ENCODE measurements at places on chromosomes 1 and 21. TPM values are rescaled to one million over a fixed set of nuclear protein-coding genes. Genes with fewer than 3 reads are reported as not detected.

Gene USH2A
- 1.8 TPM for polyA plus RNA-seq

Gene HES3
- not detected for polyA plus RNA-seq

GRCh38 chr1:12583484-12583883 is 34.5 kb downstream of the DHRS3 start:
- H3K4me1 ChIP-seq: no peaks in the 10 kb centered on the region
- no peak overlapping the region for H3K27ac ChIP-seq
- no peak overlapping the region for H3K4me3 ChIP-seq
- H3K36me3 ChIP-seq: no peaks in the 10 kb centered on the region

DNA sequence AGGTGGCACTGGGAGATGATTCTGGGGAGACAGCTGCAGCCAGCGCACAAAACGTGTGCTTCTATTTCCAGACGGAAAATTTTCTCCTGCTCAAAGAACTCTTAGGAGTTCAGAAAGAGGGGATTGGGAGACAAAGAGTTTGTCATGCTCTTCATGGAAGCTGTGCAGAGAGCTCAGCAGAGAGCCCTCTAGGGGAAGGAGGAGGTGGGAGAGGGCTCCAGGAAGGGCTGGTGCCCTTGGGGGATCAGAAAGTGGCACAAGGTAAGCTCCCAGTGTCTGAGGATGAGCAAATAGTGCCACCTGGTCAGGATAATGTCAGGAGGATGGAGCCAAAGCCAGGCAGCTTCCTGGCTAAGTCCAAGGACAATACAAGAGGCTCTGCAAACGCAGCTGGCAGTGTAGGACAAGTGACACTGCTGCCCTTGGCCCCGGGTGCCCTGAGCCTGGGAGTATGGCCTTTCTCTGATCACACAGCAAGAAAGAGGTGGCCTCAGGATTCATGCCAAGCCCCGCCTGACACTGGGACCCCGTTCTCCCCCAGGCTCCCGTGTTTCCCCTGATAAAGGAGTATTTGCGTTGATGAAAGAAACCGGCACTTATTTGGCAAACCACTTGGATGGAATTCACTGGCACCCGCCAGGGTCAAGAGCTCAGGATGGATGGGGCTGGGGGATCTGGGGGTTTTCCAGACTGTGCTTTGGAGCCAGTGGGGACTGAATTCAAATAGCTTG is 254.0 kb downstream of the PTPRU start:
- no peak for DNase-seq
- H3K36me3 ChIP-seq: no peaks in the 10 kb centered on the region
- no peak overlapping the region for H3K27ac ChIP-seq
- H3K4me3 ChIP-seq: no peak overlapping the region
- no peaks in the 10 kb centered on the region for H3K4me1 ChIP-seq
- no peaks in the 10 kb centered on the region for H3K27me3 ChIP-seq

DNA sequence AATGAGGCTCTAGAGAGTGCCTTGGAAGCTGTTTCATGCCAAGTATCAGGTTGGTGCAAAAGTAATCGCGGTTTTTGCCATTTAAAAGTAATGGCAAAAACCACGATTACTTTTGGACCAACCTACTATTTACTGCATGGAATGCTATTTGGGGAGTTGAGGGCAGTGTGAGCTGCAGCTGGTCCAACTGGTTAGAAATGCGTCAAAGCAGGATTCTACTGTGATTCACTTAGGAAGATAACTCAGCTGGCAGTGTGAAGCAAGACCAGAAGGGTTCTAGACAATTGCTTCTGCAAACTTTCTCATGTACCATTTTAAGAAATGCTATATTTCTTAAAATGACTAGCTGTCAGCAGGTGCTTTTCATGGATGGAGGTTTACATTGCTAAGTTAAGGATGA is 21.2 kb upstream of the PLA2G2C start:
- peaks cover 21% of the 10 kb centered on the region for H3K4me1 ChIP-seq
- no peaks in the 10 kb centered on the region for H3K27me3 ChIP-seq
- H3K36me3 ChIP-seq: no peaks in the 10 kb centered on the region
- DNase-seq: no peak

- no peaks in the 10 kb centered on the region for H3K4me1 ChIP-seq
- no peak overlapping the region for H3K4me3 ChIP-seq
- H3K27me3 ChIP-seq: no peaks in the 10 kb centered on the region
- no peaks in the 10 kb centered on the region for H3K36me3 ChIP-seq
Observed at GRCh38 chr1:47742890-47743760, 254.1 kb downstream of the TRABD2B start.

Measured in testis (tissue), 5 donors.